ENCODE measurements at places on chromosomes 4 and X.

DNA sequence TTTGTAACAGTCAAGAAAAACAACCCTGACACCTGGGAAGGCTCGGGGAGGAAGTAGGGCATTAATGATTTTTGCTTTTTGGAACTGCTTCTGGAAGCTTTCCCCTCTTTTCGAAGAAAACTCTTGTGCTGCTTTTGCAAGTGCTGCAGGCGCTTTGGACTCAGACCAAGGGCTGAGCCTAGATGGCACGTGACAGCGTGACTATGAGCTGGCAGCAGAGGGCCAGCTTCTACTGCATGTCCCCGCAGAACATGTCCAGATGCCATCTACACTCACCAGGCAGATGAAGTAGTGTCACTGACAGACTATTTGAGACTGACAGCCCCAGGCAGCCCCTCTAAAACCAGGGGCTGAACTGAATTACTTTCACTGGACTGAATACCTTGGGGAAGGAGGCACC, 6.2 kb downstream of the NR0B1 start:
- no peak for DNase-seq

GRCh38 chrX:15971696-15972095, 117.1 kb upstream of the AP1S2 start:
- DNase-seq = no peak

GRCh38 chr4:136643416-136643815, 888.9 kb downstream of the PCDH18 start:
- DNase-seq = no peak

DNA sequence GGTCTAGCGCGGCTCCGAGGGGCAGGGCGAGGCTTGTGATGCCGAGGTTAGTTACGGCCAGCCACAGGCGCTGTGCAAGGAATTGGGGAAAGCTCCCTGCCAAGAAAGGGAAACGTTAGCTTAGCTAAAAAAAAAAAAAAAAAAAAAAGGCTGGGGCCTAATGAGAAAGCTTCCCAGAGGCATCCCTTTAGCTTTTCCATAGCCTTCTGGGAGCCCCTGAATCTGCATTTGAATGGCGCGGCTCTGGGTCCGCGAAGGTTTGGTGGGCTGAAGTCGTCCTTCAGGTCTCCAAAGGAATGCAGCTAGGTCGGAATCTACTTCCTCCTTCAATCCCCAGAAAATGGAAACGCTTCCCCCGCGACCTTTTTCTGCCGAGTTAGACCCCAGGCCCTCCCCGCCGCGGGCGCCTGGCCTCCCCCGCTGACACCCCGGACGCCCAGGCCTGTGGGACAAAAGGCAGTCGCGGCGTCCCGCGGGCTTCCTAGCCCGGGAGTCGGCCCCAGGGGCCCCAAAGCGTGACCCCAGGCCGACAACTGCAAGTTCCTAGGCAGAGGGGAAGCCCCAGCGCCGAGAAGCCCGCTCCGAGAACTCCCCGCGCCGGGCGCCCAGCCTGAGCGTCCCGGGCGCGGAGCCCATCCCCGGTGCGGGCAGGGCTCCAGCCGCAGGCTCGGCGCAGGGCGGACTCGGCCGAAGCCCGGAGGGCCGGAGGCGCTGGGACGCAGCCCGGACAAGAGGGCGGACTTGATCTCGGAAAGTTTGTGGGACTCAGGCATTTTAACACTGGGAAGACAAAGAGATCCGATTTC, 605 bp upstream of the FAT1 start:
- DNase-seq = no peak

GRCh38 chr4:130995988-130996387, 1900.0 kb downstream of the C4orf33 start:
- DNase-seq = no peak

- DNase-seq = no peak
Measured at GRCh38 chr4:141658309-141658708, 21.9 kb downstream of the IL15 start.

Measured in T-helper 9 cell (primary cell).